A549 treated with dexamethasone at 1 μM for 4 hours (cell line): ENCODE measurements at places on chromosomes 1 and 21. TPM values are rescaled to one million over a fixed set of nuclear protein-coding genes. Genes with fewer than 3 reads are reported as not detected.

ILDR2 gene
- total RNA-seq = 0.05 to 0.13 TPM (median 0.11 TPM) in 3 of 5 replicates, not detected in the others

TFF3 gene
- total RNA-seq = 0.11 TPM in 1 of 5 replicates, not detected in the others

ZNF672 gene
- total RNA-seq = 13.6 to 19.5 TPM (median 17.6 TPM) in 5 replicates

OR2T2 gene
- total RNA-seq = not detected in 5 replicates

HDAC1 gene
- 47.9 to 53.4 TPM (median 52.1 TPM) in 5 replicates for total RNA-seq

LCE2C gene
- not detected in 5 replicates for total RNA-seq

CFH gene
- total RNA-seq = 3.7 to 5.8 TPM (median 4.4 TPM) in 5 replicates

RIPPLY3 gene
- 0.40 to 0.60 TPM (median 0.45 TPM) in 5 replicates for total RNA-seq

ASTN1 gene
- 0.01 to 0.02 TPM in 2 of 5 replicates, not detected in the others for total RNA-seq

USP16 gene
- 21.8 to 25.0 TPM (median 24.0 TPM) in 5 replicates for total RNA-seq
